Vagina (tissue), 2 donors: ENCODE measurements at places on chromosomes 2 and 18. TPM values are rescaled to one million over a fixed set of nuclear protein-coding genes. Genes with fewer than 3 reads are reported as not detected.

Gene PSMA8
- total RNA-seq: not detected

GRCh38 chr2:219149667-219150066 lies 10.9 kb downstream of the NHEJ1 start:
- H3K4me1 ChIP-seq: no peaks in the 10 kb centered on the region
- no peak overlapping the region for H3K27ac ChIP-seq
- H3K4me3 ChIP-seq: no peak overlapping the region
- H3K36me3 ChIP-seq: peaks cover 37% of the 10 kb centered on the region

Gene CABYR
- 0.74 TPM for total RNA-seq

DNA sequence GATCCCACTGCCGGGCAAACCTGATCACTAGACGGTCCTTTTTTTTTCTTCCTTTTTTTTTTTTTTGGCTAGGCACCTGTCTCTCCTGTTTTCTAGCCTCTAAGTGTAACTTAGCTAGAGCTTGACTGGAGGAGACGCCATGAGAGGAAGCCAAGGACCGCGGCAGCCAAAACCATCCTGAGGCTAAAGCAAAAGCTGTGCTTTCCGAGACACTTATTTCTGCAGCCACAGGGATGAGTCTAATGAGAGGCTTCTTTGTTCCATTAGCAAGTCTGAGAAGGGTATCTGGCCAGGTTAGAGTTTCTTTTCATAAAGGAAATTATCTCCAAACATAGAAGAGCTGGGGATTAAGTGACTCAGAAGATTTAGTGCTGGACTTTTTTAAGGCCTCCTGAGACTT lies 7.3 kb upstream of the CXCR4 start:
- no peaks in the 10 kb centered on the region for H3K36me3 ChIP-seq
- no peak overlapping the region for H3K27ac ChIP-seq
- H3K27me3 ChIP-seq: no peaks in the 10 kb centered on the region
- DNase-seq: no peak
- no peak overlapping the region for H3K4me3 ChIP-seq

- DNase-seq: no peak
- no peak overlapping the region for H3K4me3 ChIP-seq
Observed at GRCh38 chr18:73503326-73503725, 635.5 kb upstream of the NETO1 start.

GRCh38 chr2:227125506-227125905 lies 38.5 kb downstream of the COL4A4 start:
- H3K36me3 ChIP-seq: no peaks in the 10 kb centered on the region
- no peak for DNase-seq
- H3K4me1 ChIP-seq: no peaks in the 10 kb centered on the region
- H3K4me3 ChIP-seq: no peak overlapping the region
- H3K27ac ChIP-seq: no peak overlapping the region

Gene MAP3K19
- not detected for total RNA-seq

- no peaks in the 10 kb centered on the region for H3K36me3 ChIP-seq
- H3K4me3 ChIP-seq: no peak overlapping the region
- peaks cover 13% of the 10 kb centered on the region for H3K4me1 ChIP-seq
- no peak for DNase-seq
- no peaks in the 10 kb centered on the region for H3K27me3 ChIP-seq
Observed at GRCh38 chr2:69682525-69682924, 39.0 kb upstream of the AAK1 start.

Gene CLHC1
- total RNA-seq: 4.7 TPM

Gene KATNAL2
- total RNA-seq: 5.2 TPM

Gene AQP12B
- total RNA-seq: not detected

GRCh38 chr2:46644690-46645385 lies 165.5 kb downstream of the TMEM247 start:
- H3K4me1 ChIP-seq: peaks cover 35% of the 10 kb centered on the region
- no peaks in the 10 kb centered on the region for H3K27me3 ChIP-seq
- H3K27ac ChIP-seq: peak overlapping the region; percentile 34

Gene AMER3
- not detected for total RNA-seq

Gene MYL1
- total RNA-seq: not detected

DNA sequence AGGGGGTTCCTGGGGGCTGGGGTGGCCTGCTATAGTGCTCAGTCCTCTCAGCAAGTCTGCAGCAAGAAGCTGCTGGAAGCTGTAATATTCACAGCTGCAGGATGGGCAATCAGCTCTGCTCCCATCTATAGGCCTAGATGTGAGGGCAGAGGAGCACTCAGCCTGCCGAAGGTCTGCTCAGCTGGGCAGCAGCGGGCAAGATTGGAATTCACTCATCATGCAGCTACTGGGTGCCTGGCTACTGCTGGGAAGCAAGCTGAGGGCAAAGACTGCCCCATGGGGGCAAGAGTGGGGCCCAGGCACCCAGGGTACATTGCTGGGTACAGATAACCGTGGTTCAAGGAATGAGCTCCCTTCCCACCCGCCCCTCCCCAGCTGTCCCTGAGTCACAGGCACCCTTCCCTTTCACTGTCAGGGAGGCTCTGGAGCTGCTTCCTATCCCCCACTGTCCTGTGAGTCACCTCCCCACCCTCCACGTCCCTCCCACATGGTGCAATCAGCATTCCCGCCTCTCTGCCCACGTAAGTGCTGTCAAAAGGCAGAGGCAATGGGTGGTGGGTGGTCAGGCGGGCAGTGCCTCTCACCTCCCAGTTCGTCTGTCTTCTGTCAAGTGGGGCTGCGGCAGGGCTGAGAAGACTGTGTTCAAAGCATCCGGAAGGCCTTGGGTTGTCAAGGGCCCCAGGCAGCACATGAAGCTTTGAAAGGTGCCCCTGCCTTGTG lies 169.2 kb downstream of the TRIM43 start:
- H3K4me3 ChIP-seq: no peak overlapping the region
- H3K4me1 ChIP-seq: no peaks in the 10 kb centered on the region
- no peaks in the 10 kb centered on the region for H3K27me3 ChIP-seq
- H3K27ac ChIP-seq: no peak overlapping the region

DNA sequence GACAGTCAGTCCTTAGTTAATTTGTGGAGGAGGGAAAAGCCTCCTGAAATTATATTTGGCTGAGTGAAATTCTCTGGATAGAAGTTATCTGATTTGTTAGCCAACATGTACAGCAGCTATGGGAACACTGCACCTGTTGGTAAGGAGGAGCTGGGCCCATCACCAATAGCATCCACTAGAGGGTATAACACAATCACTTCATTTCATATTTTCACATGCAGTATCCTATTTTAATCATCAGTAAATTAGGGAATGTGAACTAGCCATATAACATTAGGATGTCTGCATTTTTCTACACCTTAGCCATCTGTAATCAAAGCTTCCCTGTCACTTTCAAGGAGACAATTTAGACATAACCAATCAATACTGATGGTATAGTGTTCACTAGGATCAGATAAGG lies 818.4 kb upstream of the CDH2 start:
- DNase-seq: no peak
- no peak overlapping the region for H3K27ac ChIP-seq
- H3K4me3 ChIP-seq: no peak overlapping the region
- H3K4me1 ChIP-seq: no peaks in the 10 kb centered on the region
- H3K36me3 ChIP-seq: no peaks in the 10 kb centered on the region

Gene PAX3
- not detected for total RNA-seq

GRCh38 chr2:224141304-224141703 lies 102.2 kb upstream of the SERPINE2 start:
- DNase-seq: no peak
- H3K27ac ChIP-seq: no peak overlapping the region
- H3K27me3 ChIP-seq: no peaks in the 10 kb centered on the region

- no peak for DNase-seq
- H3K36me3 ChIP-seq: no peaks in the 10 kb centered on the region
- H3K27ac ChIP-seq: no peak overlapping the region
- H3K4me1 ChIP-seq: peaks cover 22% of the 10 kb centered on the region
Observed at GRCh38 chr2:133264989-133265401, 303.3 kb downstream of the NCKAP5 start.

Gene SPDYA
- 5.2 TPM for total RNA-seq

- no peak overlapping the region for H3K27ac ChIP-seq
- no peaks in the 10 kb centered on the region for H3K27me3 ChIP-seq
- no peak for DNase-seq
- no peaks in the 10 kb centered on the region for H3K36me3 ChIP-seq
Observed at GRCh38 chr18:11379660-11380059, 229.7 kb upstream of the SLC35G4 start.

Gene SLC16A14
- total RNA-seq: 9.8 TPM

DNA sequence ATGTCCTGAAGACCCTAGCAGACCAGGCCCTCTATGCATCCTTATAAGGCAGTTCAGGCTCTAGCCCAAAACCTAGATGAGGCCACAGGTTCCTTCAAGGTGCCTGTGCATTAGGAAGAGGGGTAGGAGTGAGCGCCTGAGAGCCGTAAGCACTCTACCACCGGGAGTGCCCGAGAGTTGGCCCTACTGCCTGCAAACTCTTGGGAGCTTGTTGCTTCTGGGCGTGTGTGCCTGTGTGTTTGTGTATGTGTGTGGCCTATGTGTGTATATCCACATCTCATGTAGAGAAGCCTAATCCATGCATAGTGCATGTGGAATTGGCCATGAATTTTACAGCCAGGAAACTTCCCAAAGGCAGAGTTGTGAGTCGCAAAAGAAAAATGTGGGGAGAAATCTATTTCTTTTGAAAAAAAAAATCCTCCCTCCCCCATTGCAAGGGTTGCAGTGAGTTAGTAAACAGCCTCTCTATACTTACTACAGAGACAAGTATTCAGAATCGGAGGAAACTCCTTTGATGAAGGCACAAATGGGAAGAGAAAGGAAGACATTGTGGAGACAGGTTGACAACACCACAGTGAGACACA lies 96.8 kb downstream of the ADD2 start:
- no peak for DNase-seq
- no peaks in the 10 kb centered on the region for H3K4me1 ChIP-seq
- no peaks in the 10 kb centered on the region for H3K36me3 ChIP-seq

DNA sequence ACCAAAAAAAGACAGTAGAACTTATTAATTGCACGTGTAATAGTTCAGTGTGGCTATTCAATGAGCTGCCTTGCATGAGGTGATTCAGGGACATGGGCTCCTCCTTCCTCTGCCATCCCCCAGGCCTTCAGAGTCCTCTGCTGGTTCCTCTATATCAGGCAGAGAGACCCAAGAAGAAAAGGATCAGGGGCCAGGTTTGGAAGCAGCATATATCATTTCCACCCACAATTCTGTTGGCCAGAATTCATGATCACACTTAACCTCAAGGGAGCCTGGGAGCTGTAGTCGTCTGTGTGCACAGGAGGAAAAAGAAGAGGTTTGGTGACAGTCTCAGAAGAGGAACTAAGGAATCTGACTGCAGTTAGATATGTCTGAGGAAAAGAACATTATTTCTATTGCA lies 114.0 kb upstream of the GLS start:
- H3K36me3 ChIP-seq: no peaks in the 10 kb centered on the region
- no peak for DNase-seq
- no peak overlapping the region for H3K4me3 ChIP-seq
- H3K27ac ChIP-seq: no peak overlapping the region
- H3K27me3 ChIP-seq: no peaks in the 10 kb centered on the region
- no peaks in the 10 kb centered on the region for H3K4me1 ChIP-seq

Gene RNF144A
- 17.2 TPM for total RNA-seq

Gene SLC14A1
- total RNA-seq: 3.4 TPM

- DNase-seq: no peak
- no peaks in the 10 kb centered on the region for H3K4me1 ChIP-seq
- H3K4me3 ChIP-seq: no peak overlapping the region
- no peak overlapping the region for H3K27ac ChIP-seq
- no peaks in the 10 kb centered on the region for H3K27me3 ChIP-seq
- no peaks in the 10 kb centered on the region for H3K36me3 ChIP-seq
Observed at GRCh38 chr2:142756430-142756829, 121.0 kb upstream of the KYNU start.

GRCh38 chr2:6877402-6878304 lies at the start of gene RSAD2:
TSS of gene RSAD2 (plus strand) at chr2:6877777. CDS start at chr2:6877801, 24 bp downstream.
- H3K36me3 ChIP-seq: no peaks in the 10 kb centered on the region
- H3K27ac ChIP-seq: peak within 1 kb of the TSS; percentile 61
- peak within 1 kb of the TSS; percentile 39 for H3K4me3 ChIP-seq
- no peak for DNase-seq
- H3K27me3 ChIP-seq: no peaks in the 10 kb centered on the region

DNA sequence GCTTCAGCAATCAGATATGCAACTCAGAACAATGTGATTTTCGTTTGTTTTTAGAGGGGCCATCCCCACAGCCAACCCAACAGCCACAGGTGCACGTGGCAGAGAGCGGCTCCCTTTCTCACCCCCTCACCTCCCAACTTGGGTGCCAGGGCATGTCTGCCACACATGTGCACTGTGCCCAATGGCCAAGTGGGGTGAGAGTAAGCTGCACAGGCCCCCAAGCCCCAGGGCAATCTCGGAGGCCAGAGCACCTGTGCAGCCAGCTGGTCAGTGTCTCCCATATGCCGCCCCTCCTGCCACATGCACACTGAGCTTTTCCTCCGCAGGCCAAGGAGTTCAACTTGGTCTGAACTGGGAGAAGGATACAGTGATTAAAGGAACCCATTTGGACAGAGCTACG lies 1130.2 kb downstream of the DSC3 start:
- no peaks in the 10 kb centered on the region for H3K27me3 ChIP-seq
- no peaks in the 10 kb centered on the region for H3K36me3 ChIP-seq
- DNase-seq: no peak
- no peaks in the 10 kb centered on the region for H3K4me1 ChIP-seq

Gene PROM2
- total RNA-seq: 70.5 TPM

Gene ERMN
- not detected for total RNA-seq

Gene PPP1R1C
- not detected for total RNA-seq

DNA sequence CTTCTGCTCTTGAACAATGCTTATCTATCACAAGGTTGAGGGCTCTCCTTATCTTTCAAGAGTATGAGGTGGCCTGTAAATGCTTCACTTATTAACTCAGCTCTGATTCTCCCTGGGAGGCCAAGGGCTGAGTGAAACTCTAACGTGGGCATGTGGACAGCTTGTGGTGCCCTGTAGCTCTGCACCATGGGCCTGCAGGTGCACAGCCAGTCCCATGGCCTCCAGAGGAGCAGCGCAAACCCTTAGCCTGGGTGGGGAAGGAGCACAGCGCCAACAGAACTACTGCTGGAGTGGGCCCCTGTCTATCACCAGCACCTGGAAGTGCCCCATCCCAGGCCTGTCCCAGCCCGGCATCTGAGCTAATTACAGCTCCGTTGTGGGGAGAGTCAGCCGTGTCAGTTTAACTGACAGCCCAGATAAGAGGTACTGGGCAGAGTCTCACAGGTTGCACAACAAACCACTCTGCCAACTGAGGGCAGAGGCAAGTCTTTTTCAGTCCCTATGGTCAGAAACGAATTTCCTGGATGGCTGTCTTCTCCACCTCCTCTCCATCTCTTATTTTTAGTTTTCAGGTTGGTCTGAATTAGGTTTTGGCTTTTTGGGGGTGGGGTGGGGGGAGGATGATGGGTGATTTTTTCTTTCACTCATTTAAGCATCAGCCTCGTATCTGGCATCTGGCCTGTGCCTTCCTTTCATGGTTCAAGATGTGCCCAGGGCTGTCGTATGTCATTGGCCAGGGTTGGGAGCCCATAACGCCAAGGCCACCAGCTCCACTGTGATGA lies 219.5 kb downstream of the BCL2 start:
- H3K4me1 ChIP-seq: no peaks in the 10 kb centered on the region
- no peak overlapping the region for H3K4me3 ChIP-seq
- DNase-seq: peak; percentile 69
- H3K36me3 ChIP-seq: no peaks in the 10 kb centered on the region
- no peaks in the 10 kb centered on the region for H3K27me3 ChIP-seq

Gene GAREM1
- 15.7 TPM for total RNA-seq
